Occipital lobe (tissue), 3 donors: ENCODE measurements at places on chromosomes 2 and 18. TPM values are rescaled to one million over a fixed set of nuclear protein-coding genes. Genes with fewer than 3 reads are reported as not detected.

GRCh38 chr2:85534881-85535280, 4.1 kb upstream of the MAT2A start:
- DNase-seq, result no peak

DNA sequence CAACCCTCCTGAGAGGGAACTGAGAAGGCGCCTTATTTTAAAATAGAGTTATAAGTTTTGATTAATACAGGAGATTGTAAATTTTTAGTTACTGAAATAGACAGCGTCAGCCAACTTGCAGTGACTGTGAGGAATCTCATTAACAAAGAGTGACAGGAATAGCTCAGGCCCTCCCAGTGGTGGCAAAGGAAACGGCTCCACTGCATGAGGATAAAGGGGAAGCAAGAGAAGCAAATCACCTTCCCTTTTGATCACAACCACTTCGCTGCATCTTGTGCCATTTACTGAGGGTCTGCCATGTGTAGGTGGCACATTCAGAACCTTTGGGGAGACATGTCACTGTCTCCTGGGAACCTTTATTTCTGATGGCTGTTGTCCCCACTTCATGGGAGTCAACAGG, 612.4 kb upstream of the RAB6C start:
- DNase-seq, result no peak

DNA sequence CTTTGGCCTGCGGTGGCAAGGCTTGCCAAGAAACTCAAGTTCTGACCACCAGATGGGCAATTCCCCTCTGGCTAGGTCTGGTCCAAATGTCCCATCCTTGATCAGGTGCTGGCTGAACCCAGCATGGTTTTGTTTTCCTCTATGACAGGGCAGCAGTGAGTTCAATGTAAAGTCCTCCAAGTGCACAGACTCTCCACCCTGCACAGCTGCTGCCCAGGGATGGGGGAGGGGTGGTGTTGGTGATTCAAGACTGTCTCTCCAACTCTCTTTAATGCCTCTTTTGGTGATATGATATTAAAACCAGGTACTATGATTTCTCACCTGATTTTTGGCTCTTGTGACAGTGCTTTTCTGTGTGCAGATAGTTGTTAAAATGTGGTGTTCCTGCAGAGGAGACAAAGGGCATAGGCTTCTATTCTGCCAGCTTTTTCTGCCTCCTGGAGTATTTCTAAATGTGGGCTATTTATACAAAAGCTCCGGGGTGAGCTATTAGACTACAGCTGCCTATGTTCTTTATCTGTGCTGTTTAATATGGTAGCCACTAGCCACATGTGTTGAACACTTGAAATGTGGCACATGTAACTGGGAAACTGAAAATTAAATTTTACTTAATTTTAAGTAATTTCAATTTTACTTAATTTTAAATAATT, 64.0 kb upstream of the STK39 start:
- no peak for DNase-seq

DNA sequence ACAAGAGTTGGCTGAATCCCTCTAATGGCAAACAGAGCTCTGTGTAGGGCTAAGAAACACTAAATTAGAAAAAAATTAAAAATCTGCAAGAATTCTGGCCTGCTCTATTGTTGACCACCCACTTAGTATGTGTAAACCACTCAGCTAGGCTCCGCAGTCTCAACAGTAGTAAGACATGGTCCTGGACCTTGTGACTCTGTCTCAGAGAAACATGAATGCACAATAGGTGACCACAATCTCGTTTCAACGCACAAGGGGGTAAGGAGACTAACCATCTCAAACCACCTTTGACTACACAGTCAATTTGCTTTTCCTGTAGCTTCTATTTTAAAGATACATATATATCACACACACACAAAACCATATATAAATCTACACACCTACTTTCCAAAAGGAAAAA, 16.5 kb downstream of the SEPTIN10 start:
- DNase-seq, result no peak

- no peak for DNase-seq
These were observed 14.9 kb upstream of the ECEL1 start for GRCh38 chr2:232502511-232502910.

DNA sequence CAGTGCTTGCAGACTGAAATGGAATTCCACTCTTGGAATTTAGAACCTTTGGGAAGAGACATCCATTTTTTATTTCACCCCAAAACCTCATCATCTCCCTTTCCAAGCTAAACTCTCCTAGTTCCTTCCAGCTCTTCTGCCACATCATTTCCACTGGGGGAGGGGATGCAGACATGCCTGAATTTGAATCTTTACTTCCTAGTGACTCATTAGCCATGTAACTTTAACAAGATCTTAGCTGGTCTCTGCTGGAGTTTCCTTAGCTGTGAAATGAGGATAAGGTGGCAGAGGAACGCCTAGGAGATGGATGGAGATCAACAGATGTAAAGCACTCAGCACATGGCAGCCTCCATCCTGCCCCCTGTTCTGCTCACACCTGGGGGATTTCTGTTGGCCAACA, 266.8 kb downstream of the EN1 start:
- no peak for DNase-seq

DNA sequence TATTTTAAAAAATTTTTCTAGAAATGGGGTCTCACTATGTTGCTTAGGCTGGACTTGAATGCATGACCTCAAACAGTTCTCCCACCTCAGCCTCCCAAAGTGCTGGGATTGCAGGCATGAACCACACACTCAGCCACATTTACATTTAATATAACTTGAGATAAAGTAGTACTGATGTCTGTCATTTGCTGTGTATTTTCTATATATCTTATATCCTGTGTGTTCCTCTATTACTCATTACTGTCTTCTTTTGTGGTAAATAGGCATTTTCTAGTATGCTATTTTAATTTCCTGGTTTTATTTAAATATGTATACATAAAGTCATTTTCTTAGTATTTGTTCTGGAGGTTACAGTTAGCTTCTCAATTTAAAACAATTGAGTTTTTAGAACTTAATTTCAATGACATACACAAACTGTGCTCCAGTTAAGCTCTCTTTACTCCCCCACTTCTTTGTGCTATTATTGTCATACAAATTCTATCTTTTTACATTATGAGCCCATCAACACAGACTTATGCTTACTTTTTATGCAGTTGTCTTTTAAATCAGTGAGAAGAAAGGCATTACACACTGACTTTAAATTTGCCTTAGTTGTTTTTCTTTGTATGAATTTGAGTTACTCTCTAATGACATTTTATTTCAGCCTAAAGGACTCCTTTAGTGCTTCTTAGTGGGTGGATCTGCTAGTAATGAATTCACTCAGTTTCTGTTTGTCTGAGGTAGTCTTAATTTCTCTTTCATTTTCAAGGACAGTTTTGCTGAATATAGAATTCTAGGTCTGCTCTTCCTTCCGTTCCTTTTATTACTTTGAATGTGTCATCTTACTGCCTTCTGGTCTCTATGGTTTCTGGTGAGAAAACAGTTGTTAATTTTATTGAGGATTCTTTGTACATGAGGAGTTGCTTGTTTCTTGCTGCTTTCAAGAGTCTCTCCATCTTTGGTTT, 6.2 kb upstream of the INPP4A start:
- DNase-seq, result no peak

DNA sequence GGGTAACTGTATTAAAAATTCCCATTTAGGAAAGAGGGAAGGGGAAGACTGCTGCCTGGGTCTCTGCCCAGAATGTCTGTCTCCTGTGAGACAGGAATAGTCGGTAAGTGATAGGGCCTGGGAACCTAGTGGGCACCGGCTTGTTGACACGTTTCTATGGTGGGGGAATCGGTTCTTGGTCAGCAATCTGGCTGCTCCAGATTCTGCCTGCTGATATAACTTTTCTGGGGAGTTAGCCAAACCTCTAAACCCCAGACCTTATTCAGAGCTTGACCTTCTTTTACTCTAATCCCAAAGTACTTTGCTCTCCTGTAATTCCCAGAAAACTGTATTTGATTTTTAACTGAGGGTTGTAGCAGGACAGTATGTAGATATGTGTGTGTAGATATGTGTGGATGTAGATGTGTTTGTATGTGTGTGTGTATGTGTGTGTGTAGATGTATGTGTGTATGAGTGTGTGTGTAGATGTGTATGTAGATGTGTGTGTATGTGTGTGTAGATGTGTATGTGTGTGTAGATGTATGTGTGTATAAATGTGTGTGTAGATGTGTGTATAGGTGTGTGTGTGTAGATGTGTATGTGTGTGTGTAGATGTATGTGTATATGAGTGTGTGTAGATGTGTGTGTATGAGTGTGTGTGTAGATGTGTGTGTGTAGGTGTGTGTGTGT, 61.8 kb upstream of the TXNDC2 start:
- DNase-seq, result no peak

GRCh38 chr2:121635371-121635770, 13.9 kb downstream of the CLASP1 start:
- no peak for DNase-seq

GRCh38 chr18:74139411-74139810, 8.2 kb downstream of the FBXO15 start:
- no peak for DNase-seq

DNA sequence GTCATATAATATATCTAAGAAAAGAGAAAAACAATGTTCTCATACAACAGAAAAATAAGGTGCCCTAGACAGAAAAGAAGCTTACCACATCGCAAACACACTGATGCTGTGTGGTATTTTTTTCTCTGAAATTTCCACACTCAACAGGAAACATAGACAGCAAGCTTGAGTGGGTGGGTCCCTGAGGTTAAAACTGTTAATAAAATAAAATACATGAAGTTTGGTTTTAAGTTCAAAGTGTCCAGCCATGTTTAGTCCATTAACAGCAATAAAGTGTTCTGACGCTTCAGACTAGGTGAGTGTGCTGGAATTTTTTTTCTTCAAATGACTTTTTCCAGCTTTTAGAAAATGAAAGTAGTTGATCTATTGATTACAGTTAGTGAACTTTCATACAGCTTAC, 83.3 kb upstream of the EPB41L5 start:
- DNase-seq, result no peak

DNA sequence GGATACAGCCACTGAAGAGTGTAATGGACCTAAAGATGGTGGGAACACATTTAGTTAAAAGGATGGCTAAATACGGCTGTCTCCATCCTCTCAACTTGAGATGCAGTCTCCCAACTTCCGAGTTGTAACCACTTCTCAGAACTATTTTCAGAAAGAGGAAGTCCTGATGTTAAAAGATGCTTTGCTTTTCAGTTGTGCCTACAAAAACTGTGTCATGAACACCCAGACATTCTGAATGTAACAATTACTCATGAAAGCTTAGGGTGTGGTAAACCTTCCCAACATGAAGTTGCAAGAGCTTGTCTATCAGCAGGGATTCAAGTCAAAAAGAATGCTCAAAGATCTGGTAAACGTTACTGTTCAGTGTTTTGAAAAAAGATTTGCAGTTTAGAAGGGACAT, 147.9 kb downstream of the DOCK10 start:
- no peak for DNase-seq

DNA sequence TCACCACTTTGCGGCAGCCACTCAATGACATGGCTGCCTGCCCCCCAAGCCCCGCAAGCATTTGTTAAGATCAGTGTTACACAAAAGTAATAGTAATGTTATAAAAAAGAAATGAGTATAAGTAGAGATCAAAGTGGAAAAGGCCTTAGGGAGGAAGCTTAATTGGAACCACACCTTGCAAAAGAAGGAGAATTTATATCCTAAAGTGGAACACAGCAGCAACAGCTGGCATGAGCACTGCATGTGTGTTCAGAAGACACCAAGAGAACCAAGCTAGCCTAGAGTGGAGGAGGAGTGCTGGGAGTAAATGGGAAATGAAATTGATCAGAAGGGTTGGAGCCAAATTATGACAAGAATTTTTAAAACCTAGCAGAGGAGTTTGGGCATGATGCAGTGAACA, 73.1 kb upstream of the STK17B start:
- no peak for DNase-seq

GRCh38 chr2:68463287-68463877, 3.7 kb downstream of the FBXO48 start:
- no peak for DNase-seq

GRCh38 chr2:189486237-189486770, 45.0 kb downstream of the WDR75 start:
- no peak for DNase-seq

GRCh38 chr2:55896633-55897032, 26.9 kb downstream of the EFEMP1 start:
- DNase-seq, result no peak

- DNase-seq, result no peak
These were observed 530.3 kb upstream of the FSIP2 start for GRCh38 chr2:185208261-185208660.

GRCh38 chr18:25931126-25931525, 159.3 kb downstream of the SS18 start:
- DNase-seq, result no peak

DNA sequence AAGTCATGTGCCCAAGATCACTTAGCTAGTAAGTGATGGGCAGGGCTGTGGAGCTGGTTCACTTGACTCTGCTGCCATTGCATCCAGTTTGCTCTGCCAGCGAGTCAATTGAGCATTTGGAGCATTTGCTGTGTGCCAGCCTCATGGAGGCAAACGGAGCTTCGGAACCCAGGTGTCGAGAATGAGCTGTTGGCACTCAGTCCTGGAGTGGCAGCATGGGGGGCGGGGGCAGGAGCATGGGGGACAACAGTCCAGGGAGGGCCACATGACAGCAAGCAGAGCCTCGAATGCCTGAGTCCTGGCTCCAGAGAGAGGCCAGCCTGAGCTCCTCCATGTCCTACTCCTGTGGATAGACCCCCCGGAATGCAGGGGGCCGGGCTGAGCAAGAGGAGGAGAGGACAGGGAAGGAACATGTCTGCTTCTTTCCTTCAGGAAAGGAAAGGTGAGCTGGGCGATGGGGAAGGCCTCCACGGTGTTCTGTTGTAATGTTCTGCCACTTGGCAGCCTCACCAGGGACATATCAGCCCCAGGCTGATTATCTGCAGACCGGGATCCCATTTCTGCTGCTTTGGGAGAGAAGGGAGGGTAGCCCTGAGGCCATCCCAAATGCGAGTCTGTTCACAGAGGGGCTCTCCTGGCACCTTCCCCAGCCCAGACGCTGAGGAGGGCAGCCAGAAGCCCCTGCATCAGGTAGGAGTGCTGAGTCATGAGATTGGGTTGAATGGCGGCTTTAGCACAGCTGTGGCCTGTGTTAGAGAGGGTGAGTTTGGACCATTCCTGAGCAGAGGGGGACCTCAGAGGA, 59.6 kb downstream of the HPCAL1 start:
- DNase-seq, result no peak

ST8SIA5 gene
- total RNA-seq, result 10.8 TPM

RBKS gene
- 1.2 TPM for total RNA-seq

RAB6C gene
- total RNA-seq, result 0.78 TPM

CCDC74B gene
- total RNA-seq, result 3.6 TPM

TMEM247 gene
- total RNA-seq, result not detected

C2orf72 gene
- 32.4 TPM for total RNA-seq

IFIH1 gene
- 4.8 TPM for total RNA-seq

CCDC74A gene
- total RNA-seq, result 4.1 TPM

NEURL3 gene
- 0.16 TPM for total RNA-seq

DAW1 gene
- 1.1 TPM for total RNA-seq

TUBB8B gene
- not detected for total RNA-seq

STAT4 gene
- 1.2 TPM for total RNA-seq
